ENCODE measurements at places on chromosomes 13 and 19.

DNA sequence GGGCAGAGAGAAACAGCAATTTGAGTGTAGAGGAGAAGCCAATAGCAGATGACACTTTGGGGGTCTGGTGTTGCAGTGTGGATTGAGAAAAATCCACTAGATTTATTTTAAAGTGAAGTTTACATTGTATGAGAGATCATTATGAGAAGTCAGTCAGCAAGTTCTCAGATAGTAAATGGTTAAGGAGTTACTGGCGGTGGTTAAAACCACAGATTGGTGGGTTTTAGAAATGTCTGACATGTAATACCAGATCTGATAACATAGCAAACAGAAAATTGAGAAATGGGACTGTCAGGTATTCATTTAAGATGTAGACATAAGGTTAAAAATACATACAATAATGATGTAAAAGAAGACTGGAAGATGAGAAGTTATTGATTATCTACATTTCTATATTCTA, 7.2 kb downstream of the ABHD13 start:
- DNase-seq: no peak

GRCh38 chr13:40175639-40176038, 490.8 kb downstream of the FOXO1 start:
- no peak for DNase-seq

DNA sequence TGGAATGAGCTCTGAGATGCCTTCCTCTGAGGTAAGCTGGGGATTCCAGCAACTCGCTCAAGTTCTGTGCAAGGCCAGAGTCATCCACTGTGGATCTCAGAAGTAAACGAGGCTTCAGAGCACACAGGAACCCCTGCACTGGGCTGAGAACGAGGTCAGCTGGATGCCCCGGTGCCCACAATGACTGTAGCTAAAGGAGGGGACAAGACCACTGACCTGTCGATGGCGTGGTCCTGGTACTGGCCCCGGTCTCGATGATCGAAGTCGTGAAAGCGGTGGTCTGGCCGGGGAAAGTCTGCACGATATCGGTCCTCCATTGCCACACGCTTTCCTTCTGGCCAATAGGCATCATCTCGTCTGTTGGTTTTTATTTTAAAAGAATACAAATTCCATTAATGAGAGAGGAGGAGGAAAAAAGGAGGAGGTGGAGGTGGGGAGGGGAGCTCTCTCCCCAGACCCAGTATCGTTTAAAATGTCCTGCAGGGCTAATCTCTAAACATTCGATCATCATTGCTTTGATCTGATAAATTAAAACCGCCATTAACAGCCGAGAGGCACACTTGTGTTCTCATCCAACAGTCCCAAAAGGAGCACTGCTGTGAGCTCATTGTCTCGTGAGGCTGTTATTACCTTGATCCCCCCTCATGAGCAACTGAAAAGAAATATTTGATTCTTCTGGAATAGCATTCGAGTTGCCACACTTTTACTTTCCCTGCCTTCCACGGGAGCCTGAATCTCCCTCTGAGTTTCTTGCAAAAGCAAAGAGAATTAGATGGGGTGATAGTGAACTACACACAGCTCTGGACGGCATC, 25.0 kb upstream of the TINCR start:
- no peak for DNase-seq

DNA sequence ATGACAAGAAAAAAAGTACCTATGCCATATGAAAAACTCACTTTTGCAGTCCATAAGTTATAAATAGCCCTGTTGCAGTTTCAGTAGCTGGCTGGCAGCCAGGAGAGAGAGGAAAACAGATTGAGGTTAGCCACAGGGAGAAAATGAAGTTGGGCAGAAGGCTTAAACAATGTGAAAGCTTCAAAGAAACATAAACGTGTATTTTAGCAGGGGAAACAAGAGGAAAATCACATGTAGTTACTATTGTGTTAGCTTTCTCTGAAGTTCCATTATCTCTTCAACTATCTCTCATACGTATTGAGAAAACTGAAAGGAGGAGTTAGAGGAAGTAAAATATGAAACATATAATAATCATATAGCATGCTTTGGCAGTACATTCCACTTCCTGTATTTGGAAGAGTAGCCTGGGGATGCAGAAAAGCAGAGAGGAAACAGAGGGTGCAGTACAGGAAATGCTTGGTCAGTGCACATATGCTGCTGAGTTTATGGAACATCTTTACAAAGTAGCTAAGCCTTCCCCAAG, 1551.1 kb downstream of the EFNB2 start:
- DNase-seq: no peak

DNA sequence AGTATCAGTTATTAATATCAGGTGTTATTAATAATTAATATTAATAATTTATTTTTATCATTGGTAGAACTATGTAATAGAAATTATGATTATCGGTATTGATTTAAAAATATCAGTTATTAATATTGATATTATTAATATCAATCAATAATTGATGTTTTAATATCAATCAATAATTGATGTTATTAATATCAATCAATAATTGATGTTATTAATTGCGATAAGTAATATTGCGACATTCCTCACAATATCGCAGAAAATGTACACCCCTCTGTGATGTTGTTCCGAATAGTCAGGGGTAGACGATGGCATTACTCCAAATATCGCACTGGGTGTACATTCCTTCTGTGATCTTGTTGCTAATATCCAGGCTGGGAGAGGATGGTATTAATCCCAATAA, 3.7 kb upstream of the RGCC start:
- DNase-seq: no peak

GRCh38 chr13:109779876-109780510, 6.4 kb downstream of the IRS2 start:
- no peak for DNase-seq

DNA sequence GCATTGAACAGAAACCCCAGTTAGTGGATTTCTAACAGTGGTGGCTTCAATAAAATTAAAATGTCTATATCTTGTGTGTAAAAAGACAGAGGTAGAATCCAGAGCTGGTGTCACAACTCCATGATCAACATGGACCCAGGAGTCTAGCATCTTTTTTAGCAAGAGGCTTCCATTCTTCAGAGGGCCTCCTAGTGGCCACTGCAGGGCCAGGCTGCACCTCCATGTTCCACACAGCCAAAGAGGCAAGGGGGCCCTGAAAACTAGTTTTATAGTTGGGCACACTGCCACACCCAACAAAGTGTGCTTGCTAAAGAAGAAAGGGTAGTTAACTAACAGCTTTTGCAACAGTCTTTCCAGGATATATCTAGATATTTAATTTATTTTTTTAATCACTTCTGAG, 12.9 kb downstream of the N4BP2L1 start:
- no peak for DNase-seq

DNA sequence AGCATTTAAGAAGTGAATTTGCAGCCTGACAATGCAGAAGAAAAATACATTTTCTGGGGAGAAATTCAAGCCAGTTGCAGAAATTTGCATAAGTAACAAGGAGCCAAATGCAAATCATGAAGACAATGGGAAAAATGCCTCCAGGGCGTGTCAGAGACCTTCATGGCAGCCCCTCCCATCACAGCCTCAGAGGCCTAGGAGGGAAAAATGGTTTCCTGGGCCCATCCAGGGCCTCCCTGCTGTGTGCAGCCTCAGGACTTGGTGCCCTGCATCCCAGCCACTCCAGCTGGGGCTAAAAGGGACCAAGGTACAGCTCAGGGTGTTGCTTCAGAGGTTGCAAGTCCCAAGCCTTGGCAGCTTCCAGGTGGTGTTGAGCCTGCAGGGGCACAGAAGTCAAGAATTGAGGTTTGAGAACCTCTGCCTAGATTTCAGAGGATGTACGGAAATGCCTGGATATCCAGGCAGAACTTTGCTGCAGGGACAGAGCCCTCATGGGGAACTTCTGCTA, 16.7 kb upstream of the ITM2B start:
- DNase-seq: no peak

DNA sequence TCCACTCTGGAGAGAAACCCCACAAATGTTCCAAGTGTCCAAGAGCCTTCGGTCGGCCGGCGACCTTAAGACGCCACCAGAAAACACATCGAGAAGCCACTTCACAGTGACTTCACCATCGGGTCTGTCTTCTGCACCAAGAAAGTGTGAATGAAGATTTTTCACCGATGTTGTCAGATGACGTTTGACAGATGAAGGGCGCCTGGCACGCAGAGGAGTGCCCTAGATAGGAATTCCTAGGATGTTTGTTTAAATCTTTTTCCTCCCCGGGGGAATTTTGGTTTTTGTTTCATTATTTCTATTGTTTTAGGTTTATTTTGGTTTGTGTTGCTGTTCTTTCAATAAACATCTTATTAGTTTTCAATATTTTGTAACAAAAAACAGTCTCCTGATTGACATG, 7.0 kb downstream of the ZSCAN5C start:
- no peak for DNase-seq

- no peak for DNase-seq
Observed at GRCh38 chr13:106918557-106918860, 350.6 kb upstream of the ARGLU1 start.

DNA sequence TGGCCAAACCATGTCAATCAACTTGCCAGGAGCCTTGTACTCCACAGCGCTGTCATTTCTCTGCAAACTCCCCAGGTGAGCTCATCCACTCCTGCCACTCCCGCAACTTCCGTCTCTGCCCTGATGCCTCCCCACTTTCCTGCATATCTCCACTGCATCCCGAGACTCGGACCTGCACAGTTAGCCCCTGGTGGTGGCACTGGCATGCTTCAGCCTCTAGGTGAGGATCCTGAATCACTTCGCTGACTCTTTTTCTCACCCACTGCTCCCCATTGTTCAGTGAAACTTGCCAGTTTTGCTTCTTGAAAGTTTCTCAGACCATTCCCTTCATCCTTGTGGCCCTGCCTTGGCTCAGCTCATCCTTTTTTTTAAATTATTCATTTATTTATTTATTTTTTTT, 3.4 kb upstream of the CTU1 start:
- no peak for DNase-seq

DNA sequence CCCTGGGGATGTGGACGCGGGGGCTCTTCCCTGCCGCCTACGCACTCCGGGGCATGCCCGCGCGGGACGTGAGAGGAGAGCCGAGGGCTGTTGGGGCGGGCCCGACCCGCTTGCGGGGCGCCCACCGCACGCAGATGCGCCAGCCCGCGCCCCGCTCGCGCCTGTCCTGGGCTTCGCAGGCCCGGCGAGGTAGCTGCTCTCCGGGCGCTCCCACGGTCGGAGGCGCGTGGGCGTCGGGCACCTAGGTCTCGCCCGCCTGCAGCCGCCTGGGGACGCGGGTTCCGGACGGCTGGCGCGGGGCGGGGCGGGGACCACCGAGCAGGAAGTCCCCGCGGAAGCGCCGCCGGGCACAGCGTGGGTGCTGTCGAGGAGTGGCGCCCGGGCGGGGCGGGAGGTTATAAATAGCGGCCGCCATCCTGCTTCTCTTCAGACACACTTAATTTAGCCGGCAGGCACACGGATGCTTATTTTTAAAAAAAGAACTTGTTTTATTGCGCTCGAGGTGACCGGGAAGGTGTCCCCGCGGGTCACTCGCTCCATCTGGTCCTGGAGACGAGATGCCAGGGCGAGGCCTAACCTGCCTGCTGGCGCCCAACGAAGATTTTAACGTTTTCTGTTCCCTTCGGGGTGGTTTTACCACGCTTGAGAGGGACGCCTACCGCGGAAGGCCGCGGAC, 561 bp upstream of the GJA3 start:
- DNase-seq: no peak

DNA sequence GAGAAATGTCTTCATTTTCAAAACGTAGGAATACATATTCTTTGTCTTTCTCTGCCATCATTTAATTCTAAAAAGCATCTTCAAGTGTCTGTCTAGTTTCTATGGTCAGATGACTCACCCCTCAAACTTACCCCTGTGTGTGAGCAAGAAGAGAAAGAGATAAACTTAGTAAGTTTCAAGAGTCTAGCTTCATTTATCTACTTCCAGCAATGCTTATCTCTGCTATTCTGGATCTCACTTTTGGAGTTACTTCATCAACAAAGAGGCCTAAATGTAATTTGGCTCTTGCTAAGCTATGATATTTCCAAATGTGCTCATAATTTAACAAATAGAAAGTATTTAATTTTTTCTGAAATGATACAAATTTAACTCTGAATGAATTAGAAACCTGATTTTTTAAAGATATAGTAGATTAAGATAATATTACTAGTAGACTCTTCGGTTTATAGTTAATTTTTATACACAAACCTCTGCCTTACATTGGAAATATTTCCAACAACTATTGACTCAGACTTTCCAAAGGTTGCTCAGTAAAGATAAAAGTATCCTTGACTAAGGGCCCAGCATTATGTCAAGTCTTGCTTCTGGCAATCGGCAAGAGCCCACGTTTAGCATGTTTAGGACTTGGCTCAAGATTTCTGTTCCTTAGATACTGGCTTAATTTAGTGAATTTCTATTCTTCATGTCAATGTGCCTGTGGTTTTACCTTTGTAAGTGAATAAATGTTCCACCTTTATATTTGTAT, 1511.0 kb upstream of the SLC10A2 start:
- no peak for DNase-seq

- no peak for DNase-seq
Observed at GRCh38 chr19:2413629-2414028, 13.8 kb downstream of the TIMM13 start.

- DNase-seq: no peak
Observed at GRCh38 chr13:46165485-46166223, 16.3 kb downstream of the LCP1 start.

- no peak for DNase-seq
Observed at GRCh38 chr13:49530457-49530856, 34.7 kb downstream of the PHF11 start.

DNA sequence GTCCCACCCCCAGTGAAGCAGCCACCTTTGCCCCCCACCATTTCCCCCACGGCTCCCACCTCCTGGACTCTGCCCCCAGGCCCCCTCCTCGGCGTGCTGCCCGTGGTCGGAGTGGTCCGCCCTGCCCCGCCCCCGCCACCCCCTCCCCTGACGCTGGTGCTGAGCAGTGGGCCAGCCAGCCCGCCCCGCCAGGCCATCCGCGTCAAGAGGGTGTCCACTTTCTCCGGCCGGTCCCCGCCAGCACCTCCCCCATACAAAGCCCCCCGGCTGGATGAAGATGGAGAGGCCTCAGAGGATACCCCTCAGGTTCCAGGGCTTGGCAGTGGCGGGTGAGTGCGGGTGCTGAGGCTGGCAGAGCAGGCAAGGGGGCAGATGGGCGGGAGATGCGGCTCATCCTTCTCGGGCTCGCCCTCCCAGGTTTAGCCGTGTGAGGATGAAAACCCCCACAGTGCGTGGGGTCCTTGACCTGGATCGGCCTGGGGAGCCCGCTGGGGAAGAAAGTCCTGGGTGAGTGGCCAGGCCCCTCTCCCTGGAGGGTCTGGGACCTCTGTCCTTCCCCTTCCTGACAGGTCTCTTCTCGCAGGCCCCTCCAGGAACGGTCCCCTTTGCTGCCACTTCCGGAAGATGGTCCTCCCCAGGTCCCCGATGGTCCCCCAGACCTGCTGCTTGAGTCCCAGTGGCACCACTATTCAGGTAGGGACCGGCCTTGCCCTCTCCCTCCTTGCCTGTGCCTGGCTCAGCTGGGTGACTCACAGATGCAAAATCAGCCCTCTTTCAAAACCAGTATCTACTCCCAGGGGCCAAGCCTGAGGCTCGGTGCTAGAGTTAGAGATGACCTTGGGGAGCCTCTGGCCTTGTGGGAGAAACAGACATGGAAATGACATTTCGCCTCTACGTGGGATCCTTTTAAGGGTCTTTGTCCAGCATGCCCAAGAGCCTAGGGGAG, 8.8 kb downstream of the IGFLR1 start:
- DNase-seq: no peak

GRCh38 chr19:13169769-13170168, 19.6 kb downstream of the IER2 start:
- DNase-seq: no peak

- DNase-seq: no peak
Observed at GRCh38 chr13:32636711-32637110, 50.5 kb downstream of the PDS5B start.

- no peak for DNase-seq
Observed at GRCh38 chr13:52158629-52159158, 703 bp downstream of the NEK3 start.
